ENCODE measurements at places on chromosomes 5 and 9.
A peak's percentile ranks its signal among the peaks of the same experiment; 100 is the strongest.

DNA sequence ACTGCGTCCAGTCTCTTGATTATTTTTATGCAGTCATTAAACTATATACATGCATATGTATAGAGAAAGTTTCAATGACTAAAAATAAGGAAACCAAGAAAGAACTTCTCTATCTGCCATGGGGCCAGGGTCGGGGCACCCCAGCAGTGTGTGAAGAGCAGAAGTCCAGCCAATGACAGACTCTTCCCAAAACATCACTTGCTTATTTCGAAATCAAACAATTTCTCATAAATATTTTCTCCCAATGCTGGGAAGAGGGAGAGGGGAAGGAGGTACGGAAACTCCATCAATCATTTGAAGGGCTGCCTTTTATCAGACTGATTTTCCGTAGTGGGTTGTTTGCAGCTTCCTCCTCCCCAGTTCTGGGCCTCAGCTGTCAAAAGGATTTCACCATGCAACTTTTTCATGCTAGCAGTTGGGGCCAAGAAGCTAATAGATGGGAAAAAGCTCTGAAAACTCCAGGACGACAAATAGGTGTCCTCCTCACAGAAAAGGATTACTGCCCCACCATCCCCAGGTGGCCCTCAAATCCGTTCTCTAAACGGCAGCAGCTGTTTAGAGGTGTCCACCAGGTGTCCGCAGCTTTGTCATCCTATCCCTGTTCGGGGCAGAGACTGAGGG, 617 bp upstream of the FPGS start:
- DNase-seq, result no peak

GRCh38 chr9:130237763-130238524, 27.6 kb upstream of the HMCN2 start:
- no peak for DNase-seq

DNA sequence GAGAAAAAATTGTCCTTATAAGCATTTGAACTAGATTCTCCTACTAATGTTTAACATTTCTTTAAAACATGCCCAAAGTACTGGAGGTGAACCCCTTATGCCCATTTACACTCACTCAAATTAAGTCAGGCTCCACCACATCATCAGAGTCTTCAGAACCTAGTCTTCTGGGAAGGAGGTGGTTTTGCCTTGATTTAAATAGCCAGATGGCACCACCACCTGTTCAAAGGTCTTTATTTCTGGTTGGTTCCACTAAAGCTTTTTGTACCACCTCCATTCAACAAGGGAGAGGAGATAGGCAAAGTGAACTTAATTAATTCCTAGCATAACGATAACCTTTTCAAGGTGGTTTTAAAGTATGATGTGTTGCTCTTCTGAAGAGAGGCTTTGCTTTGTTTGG, 189.5 kb downstream of the SLF1 start:
- no peak for DNase-seq

- peak; percentile 58 for DNase-seq
Observed at GRCh38 chr5:132812781-132813598, at the start of gene SOWAHA. Gene SOWAHA, plus strand, starts transcription at chr5:132813302. Its CDS starts 320 bp downstream, at chr5:132813622.

- DNase-seq, result no peak
Observed at GRCh38 chr5:53008751-53009150, 19.6 kb downstream of the ITGA2 start.

GRCh38 chr5:90930756-90931431, 372.3 kb downstream of the ADGRV1 start:
- DNase-seq, result no peak

DNA sequence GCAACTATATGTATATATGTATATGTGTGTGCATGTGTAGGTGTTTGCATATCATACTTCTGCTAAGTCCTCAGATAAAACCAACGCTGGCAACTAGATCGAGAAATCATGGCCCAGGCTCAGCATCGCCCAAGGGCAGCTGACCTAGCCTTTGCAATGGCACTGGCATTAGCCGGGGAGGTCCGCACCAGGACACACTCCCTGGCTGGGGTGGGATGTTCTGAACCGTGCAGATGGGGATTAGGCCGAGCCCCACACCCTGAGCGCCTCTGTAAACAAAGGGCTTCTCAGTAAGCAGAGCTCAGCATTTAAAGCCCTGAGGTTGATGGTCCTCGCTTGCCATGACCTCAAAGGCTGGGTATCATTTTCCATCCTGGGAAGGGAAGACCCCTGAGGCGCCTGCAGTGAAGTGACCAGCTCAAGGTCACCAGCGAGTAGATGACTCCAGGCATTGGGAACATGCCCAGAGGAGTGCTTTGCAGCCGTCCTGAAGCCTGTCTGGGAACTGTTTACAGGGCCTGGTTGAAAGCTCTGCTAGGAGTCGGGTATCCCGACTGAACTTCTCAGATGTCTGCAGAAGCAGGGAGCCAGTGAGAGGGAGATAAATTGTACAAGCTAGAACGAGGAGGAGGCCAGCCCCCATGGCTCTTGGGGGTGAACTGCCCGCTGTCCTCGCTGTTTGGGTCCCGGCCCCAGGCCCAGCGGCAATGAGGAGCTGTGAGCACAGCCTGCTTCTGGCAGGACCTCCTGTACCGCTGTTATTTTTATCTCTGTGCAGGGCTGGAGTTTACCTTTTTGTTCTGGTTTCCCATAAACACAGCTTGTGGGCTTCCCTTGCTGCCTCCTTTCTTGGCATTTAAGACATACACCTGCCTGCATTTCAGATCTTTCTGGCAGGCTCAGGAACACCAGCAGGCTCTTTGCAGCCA, 18.4 kb downstream of the GADD45G start:
- peak; percentile 32 for DNase-seq

DNA sequence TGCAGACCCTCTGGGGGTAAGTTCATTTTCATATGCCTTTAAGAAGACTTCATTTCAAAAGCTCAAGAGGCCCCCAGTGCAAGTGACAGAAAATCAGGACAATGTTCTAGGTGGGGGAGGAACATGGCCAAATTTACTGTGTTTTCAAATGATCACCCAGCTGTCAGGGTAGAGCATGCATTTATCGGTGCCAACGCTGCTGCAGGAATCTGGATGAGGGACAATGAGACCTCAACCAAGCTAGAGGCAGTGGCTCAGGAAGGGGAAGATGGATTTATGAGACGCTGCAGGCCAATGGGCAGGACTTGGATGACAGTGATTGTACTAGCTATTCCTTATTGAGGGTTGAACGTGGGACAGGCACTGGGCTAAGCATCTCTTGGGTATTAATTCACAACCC, 278.4 kb downstream of the ASTN2 start:
- DNase-seq, result no peak

DNA sequence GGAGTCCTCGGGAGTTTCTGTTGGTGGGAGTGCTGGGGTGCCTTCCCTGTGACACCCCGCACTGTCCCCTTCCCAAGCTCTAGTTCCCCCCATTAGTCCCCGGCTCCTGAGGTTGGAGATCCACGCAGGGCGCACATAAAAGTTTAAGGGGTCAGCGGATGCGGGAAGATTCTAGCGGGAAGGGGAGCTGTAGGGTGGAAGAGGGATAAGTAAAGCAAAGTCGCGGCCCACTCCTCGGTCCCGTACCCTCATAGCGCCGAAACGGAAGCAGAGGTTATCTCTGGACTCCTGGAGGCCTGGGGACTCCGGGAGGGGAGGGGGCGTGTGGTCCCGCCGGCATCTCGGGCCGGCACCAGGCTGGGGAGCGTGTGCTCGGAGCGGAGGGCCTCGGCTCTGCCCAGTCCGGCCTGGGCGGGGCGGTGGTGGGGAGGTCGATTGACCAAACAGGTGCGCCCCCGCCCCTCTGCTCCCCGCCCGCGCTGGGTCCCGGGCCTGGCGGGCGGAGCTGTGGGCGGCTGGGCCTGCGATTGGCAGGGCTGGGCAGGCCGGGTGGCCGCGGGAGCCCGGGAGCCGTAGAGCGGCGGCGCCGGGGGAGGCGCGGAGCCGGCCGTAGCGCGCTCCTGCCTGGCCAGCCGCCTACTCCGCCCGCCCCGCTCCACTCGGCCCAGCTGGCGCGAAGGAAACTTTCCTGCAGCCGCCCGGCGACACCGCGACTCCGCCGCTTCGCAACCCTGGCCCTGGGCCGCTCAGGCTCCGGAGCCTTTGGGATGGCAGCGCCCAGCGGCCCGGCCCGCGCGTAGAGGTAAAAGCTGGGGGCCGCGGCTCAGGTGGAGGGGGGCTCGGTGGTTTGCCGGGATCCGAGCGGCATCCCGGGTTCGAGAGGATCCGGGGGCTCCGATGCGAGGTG, 52.2 kb upstream of the DAB2IP start:
- DNase-seq, result no peak

DNA sequence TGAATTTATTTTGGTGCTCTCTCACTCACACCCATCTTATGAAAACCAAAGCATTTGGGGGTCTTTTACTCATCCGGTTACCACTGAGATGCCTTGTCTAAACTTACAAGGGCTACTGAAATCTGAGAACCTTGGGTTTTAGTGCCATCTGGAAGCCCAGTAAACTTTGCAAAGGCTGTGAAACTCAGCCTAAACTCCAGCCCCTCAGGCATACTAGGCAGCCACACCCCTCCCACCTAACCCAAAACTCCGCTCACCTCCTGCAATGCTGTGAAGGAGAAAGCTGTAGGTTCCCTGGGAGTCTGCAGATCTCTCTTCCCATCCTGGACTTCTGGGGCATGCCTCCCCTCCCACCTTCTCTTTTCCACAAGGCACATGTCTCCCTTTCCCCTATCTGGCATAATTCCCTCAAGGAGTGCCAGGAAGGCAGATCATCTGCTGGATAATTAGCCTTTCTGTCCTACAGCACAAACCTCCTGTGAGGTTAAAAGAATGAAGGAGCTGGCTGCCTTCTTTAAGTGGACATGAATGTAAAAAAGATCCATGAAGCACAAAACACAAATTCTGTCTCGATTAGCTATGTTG, 71.5 kb upstream of the ANXA1 start:
- DNase-seq, result no peak

GRCh38 chr5:113749334-113749733, 235.8 kb downstream of the YTHDC2 start:
- DNase-seq, result no peak

- no peak for DNase-seq
Observed at GRCh38 chr5:132394667-132395259, 25.3 kb downstream of the SLC22A5 start.

GRCh38 chr9:93189369-93190132, 5.6 kb downstream of the WNK2 start:
- no peak for DNase-seq

DNA sequence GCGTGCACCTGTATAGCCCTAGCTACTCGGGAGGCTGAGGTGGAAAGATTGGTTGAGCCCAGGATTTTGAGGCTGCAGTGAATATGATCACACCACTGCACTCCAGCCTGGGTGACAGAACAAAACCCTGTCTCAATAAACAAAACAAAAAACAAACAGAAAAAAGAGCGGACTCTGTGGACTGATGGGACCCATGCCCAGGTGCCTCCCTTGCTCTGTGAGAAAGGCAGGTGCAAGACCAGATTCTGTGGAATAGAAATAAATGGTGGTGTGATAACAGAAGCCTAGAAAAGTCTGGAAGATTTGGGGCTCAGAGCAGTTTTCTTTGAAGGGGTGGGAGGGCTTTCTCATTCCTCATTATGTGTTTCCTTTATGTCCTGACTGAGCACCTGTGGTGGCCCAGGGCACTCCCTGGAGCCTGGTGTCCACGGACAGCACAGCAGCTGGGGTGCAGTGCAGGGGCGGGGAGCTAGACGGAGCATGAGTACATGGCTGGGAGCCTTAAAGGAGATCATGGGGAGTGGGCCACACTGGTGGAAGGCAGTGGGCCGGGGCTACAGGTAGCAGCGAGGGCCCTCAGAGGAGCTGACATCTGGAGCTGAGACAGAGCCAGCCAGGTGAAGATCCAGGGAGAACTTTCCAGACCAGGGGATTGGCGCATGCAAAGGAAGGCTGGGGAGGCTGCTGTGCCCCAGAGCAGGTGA, 15.4 kb upstream of the CEL start:
- DNase-seq, result no peak

GRCh38 chr9:34568133-34568532, 21.4 kb downstream of the CNTFR start:
- DNase-seq, result no peak

DNA sequence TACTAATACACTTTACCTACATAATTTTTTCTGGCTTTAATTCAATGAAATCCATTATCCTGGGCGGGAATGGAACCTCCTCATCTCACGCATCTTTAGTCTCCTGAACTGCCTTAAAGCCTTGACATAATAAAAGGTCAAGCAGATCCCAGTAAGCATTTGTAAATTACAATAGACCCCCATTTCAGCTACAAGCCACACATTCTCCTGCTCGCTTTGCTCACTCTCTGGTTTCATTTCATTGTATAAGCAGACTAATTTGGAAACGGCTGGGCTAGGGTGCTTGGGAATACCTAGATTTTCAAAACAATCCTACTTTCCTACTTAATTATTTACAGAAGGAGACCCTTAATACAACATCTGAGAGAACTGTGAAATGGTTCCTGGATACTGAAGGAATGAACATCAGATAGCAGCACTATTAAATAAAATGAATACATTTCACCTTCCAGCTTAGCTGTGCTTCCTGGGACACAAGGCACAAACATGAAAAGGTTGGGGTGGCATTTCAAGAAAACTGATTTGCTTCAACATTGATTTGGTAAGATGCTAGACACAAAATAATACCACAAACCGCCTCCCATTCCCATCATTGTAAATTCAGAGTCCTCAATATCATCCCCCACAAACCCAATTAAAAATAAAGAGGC, 1.5 kb downstream of the JAKMIP2 start:
- no peak for DNase-seq

DNA sequence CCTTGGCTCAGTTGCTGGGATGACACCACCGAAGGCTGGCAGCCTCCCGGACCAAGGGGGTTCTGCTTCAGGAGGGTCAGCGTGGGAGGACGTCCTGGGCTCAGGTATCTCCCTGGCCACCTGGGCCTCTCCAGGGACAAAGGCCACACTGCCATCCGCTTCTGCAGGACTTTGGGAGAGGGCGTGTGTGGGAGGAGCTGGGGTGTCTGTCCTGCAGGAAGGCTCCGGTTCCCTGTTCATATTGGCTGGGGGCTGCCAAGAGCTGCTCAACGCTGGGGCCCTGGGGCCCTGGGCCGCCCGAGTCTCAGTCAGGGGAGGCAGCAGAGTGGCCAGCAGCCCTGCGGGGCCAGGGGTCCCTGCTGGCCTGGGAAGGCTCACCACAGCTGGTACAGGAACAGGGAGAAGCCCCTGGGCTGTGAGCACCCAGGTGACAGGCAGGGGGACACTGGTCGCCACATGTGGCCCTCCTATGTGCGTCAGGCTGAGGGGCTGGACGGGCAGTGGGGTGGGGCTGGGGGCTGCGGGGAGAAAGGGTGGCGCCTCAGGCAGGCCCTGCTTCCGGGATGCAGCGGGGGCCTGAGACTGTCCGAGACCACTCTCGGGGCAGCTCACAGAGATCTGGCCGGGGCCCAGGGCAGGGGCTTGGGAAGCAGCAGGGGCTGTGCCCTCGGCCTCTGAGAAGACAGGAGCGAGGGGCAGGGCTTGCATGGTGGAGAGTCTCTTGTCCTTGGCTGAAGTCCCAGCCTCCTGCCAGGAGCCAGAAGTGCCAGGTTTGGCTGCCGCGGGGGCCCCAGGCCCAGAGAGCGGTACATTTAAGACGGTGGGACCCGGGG, 4.9 kb upstream of the CARD9 start:
- DNase-seq, result no peak

Data from COR-L47 (cell line).